ENCODE measurements at places on chromosomes 6 and 20.

GRCh38 chr6:169093066-169093723 lies 160.5 kb downstream of the THBS2 start:
- no peak for DNase-seq

DNA sequence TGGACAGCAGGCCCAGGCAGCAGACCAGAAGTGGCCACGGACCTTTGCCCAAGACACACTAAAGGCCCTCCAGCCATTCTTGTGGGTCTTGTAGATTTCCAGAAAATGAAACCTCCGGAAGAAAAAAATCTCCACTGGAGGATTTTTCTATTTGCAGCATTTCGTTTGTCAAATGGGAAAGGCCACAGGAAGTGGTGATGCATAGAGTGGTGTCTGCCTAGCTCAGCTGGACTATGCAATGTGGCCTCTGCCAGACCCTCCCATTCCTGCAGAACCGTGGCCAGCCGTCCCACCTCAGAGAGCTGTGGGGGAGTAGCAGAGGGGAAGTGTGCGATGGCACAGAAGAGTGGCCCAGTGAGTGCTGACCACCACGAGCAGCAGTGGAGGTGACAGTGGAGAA lies 24.0 kb upstream of the INSM1 start:
- DNase-seq: no peak

GRCh38 chr6:100235631-100236030 lies 229.1 kb downstream of the SIM1 start:
- DNase-seq: no peak

GRCh38 chr20:21725892-21726291 lies 20.4 kb downstream of the PAX1 start:
- DNase-seq: no peak

- no peak for DNase-seq
These were observed 102.3 kb downstream of the LINC00237 start for GRCh38 chr20:21003902-21004301.

DNA sequence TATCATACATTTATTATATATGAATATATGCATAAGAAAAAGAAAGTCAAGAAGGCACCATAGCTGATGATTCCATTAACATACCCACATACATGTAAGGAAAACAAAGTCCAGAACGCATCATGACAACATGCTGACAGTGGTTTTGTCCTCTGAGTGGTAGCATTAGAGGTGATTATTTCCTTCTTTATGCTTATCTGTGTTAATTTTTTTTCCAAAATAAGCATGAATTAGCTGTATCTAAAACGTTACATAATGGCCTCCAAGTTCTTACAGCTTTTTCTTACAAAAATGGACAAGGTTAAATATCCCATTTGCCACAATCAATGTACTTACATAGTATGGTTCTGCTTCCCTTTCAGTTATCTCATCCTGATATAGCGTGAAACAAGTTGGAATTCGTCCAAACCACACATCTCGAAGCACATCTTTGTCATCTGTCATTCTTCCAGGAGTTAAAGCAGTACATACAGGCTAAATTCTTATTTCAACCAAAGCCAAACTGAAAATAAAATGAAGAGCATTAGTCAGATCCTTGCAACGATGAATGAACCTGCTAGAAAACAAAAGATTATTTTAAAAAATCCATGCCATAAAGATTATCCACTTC lies 9.7 kb downstream of the ATG5 start:
- DNase-seq: no peak

- no peak for DNase-seq
These were observed 48.8 kb upstream of the CHRNA4 start for GRCh38 chr20:63409834-63410435.

DNA sequence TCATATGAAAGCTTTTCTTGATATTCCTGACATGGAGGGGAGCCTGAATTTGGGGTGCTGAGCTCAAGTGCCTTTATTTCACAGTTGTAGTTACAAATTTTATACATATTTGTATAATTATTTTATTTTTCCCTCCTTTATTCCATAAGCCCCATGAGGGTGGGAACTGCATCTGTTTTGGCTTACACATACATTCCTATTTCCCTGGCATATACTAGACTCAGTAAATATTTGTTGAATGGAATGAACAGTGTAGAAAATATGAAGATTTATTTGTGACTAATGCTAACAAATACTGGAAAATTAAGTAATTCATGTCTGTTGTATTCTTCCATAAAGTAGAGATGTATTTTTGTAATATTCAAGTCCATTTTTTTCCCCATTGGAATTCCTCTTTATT lies 127.1 kb downstream of the MYO6 start:
- no peak for DNase-seq

- no peak for DNase-seq
These were observed 97.4 kb upstream of the CNR1 start for GRCh38 chr6:88263591-88263990.

- DNase-seq: no peak
These were observed 142.6 kb downstream of the MAP3K7 start for GRCh38 chr6:90444160-90444714.

GRCh38 chr20:39799366-39799965 lies 837.3 kb downstream of the DHX35 start:
- no peak for DNase-seq

DNA sequence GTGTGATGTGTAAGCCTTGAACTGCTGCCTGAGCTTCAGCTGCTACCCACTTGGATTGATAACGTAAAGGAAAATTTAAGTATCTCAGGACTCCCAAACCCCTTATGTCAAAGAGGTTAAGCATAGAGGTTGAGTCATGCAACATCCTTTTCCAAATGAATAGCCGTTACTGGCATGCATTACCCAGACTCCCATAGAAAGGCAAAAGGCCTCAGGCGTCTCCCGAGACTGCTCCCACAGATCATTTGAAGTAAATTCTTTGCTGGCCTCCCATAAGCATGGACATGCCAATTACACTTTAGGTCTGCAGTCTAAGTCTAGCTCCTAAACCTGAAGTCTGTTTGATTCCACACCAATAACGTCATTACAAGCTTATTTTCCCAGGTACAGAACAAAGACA lies 14.7 kb downstream of the IPCEF1 start:
- DNase-seq: no peak

DNA sequence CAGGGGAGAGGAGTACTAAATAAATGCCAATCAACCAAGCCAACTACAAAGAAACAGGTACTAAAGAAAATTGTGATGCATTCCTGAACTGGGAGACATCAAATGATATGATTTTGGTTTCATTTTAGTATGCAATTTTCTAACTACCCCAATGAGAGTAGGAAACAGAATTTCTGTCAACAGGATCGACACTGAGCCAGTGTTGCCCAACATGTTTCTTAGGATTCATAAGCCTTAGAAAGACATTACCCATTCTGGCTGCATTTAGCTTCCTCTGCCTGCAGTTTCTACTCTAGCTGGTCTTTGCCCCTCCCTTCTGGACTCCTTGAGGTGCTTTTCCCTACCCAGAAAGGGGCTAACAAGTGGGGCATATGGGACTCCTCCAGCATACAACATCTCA lies 49.8 kb downstream of the KCTD20 start:
- DNase-seq: no peak

- no peak for DNase-seq
These were observed 48.4 kb downstream of the IYD start for GRCh38 chr6:150417250-150417649.

GRCh38 chr6:7073821-7074525 lies 33.8 kb upstream of the RREB1 start:
- no peak for DNase-seq

DNA sequence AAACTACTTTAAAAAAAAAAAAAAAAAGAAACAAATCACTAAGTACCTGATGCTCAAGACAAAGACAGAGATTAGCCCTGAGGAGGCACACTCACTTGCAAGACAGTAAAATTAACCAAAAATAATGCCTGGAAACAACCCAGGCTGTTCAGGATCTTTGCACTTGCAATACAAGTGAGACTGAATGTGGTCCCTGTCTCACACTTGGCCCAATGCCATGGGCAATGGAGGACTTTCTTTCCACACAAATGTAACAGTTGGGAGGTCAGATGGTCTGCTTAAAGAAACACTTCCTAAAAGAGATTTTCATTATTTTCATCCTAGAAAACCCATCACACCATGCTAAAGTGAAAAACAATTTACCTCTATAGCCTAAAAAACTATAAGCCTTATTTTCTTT lies 16.2 kb downstream of the STAU1 start:
- no peak for DNase-seq

DNA sequence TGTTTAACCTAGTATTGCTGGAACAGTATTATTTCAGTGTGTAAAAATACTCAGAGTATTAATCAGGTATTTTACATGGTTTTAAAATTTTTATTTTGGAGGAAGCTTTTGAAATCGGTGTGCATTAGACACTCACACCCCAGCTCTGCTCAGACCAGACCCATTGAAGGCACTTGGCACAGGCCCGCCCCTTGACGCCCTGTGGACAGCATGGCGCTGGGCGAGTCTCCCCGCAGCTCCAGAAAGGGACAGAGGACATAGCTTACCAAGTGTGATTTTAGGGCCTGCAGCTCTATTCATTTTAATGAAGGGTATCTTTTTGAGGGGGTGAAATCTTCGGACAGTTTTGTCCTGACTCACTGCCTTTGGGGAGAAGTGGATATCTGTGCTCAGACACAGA lies 164.5 kb downstream of the CDH4 start:
- no peak for DNase-seq

DNA sequence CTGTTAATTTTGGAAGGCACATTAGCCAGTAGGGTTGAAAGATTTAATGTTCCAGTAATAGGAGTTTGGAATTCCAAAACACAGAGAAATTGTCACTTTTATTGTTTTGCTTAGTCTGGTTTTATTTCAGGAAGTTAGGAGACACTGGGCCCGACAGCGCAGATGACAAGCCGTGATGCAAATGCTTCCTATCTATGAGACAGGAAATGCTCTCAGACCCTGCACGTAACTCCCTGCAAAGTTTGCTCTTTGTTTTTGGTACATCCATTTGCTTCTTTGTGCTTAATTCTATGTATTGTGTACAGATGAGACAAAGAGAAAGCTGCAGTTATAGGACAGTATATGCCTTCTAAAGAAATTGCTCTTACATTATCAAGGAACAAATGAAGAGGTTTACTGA lies 201.6 kb upstream of the SGK1 start:
- DNase-seq: no peak

GRCh38 chr6:132461958-132462357 lies 51.0 kb downstream of the STX7 start:
- DNase-seq: no peak

DNA sequence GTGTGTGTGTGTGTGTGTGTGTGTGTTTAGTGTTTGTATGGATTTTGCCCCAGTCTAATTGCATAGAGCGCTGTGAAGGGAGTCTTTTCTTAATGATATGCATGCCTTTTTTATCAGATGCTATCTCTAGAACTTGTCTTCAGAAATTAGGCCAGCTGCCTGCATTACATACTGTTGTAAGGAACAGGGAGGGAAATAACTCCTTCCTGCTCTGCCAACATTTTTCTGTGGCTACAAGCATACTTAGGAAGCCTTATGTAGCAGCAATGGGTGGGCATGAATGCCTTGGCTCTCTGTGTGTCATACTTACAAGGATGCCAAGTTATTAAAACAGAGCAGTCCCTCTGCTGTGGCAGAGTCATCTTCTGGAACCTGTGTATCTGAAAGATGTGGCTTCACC lies 8.0 kb upstream of the COL21A1 start:
- no peak for DNase-seq

GRCh38 chr6:14270925-14271788 lies 153.6 kb downstream of the CD83 start:
- peak; percentile 20 for DNase-seq

DNA sequence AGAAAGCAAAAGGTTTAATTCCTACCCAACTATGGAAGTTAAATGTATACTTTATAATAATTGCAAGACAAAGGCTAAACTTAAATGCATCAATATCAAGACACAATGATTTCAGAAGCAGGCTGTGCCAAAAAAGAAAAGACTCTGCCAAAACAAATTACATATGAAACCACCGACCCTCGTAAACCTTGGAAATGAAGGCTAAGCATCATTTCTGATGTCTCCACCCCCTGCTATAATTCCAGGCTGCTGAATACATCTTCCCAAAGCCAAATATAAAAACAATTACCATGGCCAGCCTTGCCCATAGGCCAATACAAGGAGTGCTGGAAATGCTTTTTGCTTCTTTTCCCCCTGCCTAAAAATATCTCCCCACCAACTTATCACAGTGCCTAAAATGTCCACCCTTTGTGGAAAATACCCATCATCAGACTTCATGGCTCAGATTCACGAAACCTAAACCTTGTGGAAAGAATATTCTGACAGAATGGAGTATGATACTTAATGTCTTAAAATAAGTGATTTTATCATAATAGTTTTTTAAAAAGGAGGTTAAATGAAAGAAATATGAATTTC lies 37.4 kb downstream of the RCAN2 start:
- no peak for DNase-seq

DNA sequence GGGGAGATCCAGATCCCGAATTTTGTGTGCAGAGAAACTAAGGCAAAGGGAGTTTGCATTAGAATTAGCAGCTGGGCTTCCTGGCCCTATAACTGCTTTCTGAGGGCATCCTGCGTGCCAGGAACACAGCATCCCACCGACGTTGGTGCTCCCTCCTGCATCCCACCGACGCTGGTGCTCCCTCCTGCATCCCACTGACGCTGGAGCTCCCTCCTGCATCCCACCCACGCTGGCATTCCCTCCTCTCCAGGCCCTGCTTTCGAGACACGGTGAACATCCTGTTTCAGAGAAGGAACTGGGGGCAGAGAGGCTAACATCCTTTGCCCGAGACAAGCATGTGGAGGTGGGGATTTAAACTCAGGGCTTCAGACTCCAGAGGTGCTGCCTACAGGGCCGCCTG lies 44.4 kb downstream of the DACT2 start:
- DNase-seq: no peak

- DNase-seq: no peak
These were observed 110.1 kb upstream of the HS3ST5 start for GRCh38 chr6:114452785-114453401.

DNA sequence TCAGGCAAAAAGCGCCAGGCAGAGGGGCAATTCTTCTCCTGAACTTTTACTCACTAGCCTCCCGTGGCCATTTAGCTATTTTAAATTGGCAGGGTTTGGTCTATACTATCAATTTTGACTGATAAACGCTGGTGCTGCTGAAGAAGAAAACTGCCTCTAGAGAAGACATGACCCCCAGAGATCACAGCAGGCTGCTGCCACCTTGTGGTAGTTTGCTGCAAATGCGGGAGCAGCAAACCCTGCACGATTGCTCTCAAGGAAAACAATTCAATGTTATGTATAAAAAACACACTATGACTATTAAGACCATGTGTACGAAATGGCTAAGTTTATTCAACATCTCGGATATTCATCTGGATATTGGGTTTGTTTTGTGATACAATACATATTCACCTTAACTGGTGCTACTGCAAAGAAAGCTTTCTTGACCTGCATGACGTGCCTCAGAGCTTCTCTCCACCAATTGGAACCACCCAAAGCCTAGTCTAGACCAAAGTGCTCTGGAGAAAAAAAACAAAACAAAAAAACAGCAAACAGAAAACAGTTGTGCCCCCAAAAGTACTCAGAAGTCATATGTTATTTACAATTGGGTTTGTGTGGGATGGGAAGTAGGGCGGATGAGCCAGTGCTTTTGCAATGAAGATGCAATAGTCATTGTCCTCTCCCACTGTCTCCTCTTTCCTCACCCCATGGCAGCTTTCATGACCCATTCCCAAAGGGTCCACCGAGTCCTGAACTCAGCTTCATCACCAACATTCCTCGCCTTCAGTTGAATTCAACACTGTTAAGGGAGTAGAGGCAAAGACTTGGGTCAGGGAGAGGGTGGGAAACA lies 19.6 kb upstream of the IL17F start:
- DNase-seq: peak; percentile 49

All from AG04450 (cell line).